AG09309 (cell line): ENCODE measurements at places on chromosomes 1 and 21.

DNA sequence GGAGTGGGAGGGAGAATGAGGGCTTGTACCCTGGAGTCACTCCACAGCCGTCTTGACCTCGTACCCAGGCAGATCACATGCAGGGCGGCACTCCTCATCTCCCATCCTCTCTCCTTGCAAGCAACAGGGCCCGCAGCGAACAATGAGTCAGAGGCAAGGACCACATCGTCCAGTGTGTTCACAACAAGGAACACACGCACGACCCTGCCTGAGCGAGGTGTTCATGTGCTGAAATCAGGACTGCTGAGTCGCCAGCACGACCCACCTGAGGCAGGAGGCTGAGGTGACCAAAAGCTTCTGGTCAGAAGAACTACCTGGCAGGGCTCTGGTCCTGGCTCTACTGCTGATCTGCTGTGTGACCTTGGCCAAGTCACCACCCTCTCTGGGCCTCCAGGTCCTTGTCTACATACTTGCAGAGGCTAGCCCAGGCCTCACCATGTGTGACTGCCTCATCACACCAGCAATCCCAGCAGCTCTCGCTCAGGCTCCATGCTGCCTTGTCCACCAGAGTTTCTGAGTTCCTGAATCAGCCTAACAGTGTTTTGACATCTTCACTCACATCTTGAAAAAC, 78.0 kb downstream of the SSBP3 start:
- no peak for DNase-seq

DNA sequence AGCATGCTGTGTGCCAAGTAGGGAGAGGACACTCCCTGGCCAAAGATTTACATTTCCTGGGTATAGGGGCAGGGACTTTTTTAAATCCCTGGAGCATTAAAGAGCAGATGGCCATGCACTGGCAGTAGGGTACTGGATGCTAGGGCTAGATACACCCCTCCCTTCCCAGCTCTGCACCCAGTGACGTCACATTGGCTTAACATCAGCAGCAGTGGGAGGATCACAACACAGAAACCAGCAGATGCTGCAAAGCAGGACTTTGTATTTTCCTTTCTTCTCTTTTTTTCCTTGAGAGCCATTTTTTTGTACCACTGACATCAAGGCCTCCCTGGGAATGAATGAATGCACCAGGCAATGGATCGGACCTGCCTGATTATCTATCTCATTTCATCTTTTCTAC, 243.0 kb downstream of the KAZN start:
- DNase-seq, result no peak

DNA sequence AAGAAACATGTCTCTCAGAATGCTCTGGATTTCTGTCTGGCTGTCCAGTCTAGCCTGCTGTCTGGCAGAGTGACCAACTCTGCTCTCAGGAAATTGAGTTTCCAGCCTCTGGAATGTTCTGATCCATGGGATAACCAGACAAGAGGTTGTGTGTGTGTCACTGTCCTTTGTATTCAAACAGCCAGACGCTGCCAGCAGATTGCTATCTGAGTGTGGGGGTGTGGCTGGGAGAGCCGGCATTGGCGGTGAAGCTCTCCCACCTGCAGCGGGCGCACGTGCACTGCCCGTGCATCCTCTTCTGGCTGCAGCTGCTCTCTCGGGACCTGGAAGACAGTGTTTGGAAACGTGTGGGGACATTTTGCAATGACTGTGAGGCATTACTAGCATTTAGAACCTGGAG, 26.1 kb downstream of the PKP1 start:
- no peak for DNase-seq

DNA sequence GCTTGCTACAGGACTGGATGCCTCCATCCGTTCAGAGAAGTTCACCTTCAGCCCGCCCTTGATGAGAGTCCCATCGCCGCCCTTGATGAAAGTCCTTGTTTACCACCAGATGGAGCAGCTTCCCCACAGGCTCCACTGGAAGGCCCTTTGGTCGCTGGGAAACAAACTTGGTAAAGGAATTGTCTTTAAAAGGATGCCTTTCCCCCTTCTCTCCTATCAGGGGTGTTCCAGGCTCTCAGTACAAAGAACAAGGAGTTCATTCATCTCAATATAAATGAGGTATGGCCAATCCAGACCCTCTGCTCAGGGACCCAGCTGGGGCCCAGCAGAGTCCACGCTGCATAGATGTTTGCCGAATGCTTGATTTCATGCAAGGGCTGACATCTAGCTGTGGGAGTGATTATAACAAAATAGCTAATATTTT, 50.8 kb downstream of the CAPN9 start:
- peak; percentile 31 for DNase-seq

DNA sequence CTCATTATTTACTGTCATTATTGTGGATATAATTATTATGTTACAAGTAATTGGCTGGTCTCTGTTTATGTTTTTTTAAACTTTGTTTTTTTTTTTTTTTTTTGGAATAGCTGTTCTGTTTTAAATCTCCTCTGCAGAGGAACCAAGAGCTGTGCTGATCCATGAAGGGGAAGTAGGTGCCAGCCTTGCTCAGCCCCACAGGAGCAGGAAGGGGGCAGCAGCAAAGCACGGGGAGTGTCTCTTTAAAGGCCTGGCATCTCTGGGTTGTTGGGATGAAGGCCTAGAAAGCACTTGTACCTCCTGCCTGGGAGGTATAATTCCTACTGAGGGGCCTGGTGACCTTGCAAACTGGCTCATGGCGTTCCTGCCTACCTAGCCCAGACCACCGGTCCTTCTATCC, 2.5 kb upstream of the GRHL3 start:
- DNase-seq, result no peak

- no peak for DNase-seq
These were observed 7.3 kb downstream of the SLC44A3 start for GRCh38 chr1:94827434-94827833.

DNA sequence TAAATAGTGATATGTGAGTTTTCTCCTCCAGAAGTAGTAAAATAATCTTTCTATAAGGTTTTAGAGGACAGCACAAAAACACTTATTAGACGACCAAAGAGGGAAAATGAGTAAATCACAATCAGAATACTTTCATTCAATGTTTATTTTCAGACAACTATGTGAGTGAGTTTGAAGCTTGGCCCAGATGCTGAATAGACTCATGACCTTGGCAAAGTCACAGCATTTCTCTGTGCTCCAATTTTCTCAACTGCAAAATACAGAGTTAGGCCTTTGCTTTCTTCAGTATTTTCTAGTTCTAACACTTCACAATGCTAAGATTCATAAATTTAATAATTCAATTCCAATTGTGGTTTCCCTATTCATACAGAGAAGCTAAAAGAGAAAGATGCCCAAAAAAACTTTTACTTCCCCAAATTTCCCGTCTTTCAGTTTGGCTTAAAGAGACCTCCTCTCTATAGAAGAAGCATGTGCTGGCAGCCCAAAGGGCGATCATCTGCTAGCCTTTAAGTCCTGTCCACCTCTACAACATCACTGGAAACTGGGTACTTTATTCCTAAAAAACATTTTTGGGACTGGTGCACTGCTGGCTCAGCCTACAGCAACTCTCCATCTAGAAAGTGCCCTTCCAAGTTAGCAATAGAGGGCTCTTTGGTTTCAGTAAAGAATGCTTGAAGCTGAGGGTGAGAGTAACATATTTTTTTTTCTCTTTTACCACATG, 116.8 kb upstream of the GORAB start:
- DNase-seq, result peak; percentile 32

DNA sequence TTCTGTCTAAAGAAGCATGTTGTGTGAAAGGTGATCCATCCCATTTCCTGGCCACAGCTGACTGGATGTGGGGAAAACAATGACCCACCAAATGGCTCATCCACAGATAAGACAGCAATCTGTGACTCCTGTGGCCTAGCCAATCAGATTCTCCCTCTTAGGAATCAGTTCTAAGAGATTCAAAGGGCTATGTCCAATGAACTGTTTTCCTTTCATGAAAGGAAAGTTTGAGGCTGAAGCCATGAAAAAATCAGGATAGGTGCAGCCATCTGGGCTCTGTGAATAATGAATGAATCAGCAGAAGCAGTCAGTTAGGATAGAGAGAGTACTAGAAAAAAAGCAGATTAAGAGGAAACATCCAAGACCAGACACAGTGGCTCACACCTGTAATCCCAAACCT, 164.7 kb downstream of the NRIP1 start:
- DNase-seq, result no peak

DNA sequence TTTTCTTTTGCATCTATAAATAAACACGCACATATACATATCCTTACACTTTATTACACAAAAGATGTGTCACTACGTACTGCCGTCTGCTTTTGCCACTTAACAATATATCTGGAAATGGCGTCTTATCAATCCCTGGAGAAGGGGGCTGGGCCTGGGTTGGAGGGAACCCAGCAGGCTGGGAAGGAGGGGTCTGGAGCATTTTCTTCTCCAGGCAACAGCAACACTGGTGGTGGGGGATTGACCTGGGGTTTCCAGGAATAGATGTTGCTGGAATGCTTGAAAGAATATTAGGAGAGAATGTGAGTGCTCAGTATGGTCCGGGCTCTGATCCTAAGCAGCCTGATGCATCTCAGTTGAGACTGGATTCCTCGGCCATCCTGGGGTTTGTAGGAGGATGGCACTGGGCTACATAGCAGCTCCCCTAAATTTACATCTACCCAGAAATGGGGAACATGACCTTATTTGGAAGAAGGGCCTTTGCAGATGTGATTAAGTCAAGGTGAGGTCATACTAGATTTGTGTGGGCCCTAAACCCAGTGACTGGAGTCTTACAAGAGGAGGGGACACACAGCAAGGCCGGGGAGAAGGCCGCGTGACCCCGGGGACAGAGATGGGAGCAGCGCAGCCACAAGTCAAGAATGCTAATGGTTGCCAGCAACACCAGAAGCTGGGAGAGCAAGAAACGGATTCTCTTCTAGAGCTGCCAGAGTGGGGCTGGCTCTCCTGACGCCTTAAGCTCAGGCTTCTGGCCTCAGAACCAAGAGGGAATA, 98.6 kb downstream of the SIK1 start:
- DNase-seq, result no peak

- no peak for DNase-seq
These were observed 498 bp downstream of the GNAT2 start for GRCh38 chr1:109618661-109619575.

- no peak for DNase-seq
These were observed 169.8 kb downstream of the SYT2 start for GRCh38 chr1:202540448-202540847.

DNA sequence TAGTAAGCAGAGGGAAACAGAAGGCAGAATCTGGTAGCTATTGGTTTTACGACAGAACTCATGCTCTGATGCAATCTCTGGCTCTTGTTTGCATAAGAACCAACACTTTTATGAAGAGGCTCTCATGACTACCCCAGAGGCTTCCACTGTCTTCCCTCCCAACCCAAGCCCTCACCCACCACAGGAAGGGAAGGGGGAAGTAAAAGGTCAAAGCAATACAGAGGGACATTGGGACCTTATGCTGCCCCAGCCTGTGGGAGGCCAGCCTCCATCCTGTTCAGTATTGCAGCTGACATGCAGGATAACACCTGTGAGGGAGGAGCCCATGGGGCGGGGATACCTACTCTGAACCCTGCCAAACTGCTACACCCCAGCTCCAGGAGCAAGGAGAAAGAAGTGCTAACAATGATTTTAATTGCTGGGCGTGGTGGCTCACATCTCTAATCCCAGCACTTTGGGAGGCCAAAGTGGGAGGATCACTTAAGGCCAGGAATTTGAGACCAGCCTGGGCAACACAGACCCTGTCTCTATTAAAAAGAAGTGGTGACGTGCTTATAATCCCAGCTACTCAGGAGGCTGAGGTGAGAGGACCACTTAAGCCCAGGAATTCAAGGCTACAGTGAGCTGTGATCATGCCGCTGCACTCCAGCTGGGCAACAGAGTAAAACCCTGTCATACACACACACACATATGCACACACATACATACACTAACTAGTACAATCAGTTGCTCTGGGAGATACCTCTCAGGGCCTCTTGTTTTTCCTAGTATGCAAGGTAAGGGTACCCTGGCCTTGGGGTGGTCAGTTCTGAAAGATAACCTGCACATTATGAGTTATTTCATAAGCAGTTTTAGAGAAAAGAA, 9.5 kb downstream of the MR1 start:
- no peak for DNase-seq

DNA sequence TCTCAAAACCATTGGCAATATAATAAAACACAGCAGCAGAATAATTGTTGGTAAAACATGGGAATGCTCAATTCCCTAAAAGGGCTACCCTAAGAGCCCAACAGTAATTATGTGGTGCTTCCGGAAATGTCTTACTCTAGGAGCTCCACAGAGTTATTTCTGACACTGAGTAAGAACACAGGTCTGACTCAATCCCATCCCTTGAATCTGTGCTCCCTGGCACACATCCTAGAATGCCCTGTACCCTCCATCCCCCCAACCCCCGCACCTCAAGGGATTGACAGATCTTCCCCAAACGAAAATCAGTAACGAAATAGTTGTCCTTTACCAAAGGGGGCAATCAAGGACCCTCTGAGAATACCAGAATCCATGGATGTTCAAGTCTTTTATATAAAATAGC, 71.9 kb downstream of the SMYD2 start:
- no peak for DNase-seq

DNA sequence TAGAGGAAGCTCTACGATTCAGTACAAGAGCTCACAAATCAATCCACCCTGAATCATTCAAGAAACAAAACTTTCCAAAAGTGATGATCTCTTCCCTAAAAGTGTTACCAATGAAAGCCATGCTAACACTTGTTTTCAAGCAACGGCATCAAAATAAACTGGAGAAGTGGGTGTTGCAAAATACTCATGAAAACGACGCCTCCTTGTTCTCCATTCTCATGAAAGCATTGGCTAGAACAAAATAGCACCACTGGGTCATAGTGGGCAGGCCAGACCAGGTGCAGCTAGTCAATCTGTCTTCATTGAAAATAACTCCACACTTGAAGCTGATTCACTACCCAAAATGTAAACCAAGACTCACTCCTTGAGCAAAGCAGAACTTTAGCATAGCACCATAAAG, 4.3 kb downstream of the TIAM1 start:
- no peak for DNase-seq

GRCh38 chr21:41965461-41966013, 11.7 kb upstream of the C2CD2 start:
- DNase-seq, result no peak

GRCh38 chr1:110760321-110760720, 85.6 kb upstream of the KCNA3 start:
- DNase-seq, result no peak

GRCh38 chr1:6134206-6134605, 45.9 kb downstream of the CHD5 start:
- DNase-seq, result no peak

- no peak for DNase-seq
These were observed 394.1 kb downstream of the MATN1 start for GRCh38 chr1:30329263-30329753.

- no peak for DNase-seq
These were observed 3.6 kb upstream of the KIAA2013 start for GRCh38 chr1:11929849-11930248.
